ENCODE measurements at places on chromosomes 5 and 9.

GRCh38 chr9:93259490-93260262 is 75.7 kb downstream of the WNK2 start:
- DNase-seq: peak; percentile 70

- DNase-seq: no peak
Observed at GRCh38 chr5:168152660-168153059, 138.8 kb upstream of the WWC1 start.

- no peak for DNase-seq
Observed at GRCh38 chr5:132663771-132664695, 6.1 kb downstream of the IL13 start.

- DNase-seq: no peak
Observed at GRCh38 chr9:27391040-27391895, 94.3 kb upstream of the EQTN start.

- no peak for DNase-seq
Observed at GRCh38 chr9:76462126-76462525, 3.1 kb downstream of the GCNT1 start.

DNA sequence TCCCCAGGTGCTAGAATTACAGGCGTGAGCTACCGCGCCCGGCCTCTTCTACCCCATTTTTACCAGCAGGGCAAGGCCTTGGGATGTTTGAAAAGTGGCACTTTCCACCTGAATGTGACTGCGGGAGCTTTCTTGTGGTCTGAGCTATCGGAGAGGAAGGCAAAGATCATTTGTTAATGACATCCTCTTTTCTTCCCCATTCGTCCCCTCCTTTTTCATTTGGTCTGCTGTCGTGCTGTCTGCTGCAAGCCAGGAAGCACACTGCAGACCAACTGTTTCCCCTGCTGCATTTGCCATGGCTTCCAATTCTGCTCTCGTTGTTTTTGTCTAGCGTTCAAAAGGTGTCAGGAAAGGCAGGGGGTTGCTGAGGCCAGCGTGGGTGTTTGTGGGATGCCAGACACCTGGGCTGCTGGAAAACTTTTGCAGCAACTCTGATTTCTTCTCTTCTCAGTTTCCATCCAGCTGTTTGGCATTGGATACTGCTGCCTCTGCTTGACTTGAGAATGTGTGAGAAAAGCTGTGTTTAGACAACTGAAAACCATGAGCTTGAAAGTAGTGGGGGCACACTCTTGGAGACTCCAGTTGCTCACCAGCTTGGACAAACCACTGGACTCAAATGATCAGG is 196.4 kb upstream of the MSX2 start:
- DNase-seq: no peak

GRCh38 chr9:128894764-128895163 is 12.8 kb downstream of the LRRC8A start:
- DNase-seq: no peak

GRCh38 chr5:39713250-39713916 is 288.6 kb upstream of the DAB2 start:
- no peak for DNase-seq

Measured in vagina (tissue), 2 donors.